ENCODE measurements at places on chromosomes 16 and 17. TPM values are rescaled to one million over a fixed set of nuclear protein-coding genes. Genes with fewer than 3 reads are reported as not detected.

Gene GAS7
- total RNA-seq, result 69.8 TPM

Gene HOXB6
- total RNA-seq, result 4.5 TPM

Gene RNU2-1
- 9,194 TPM for total RNA-seq

Gene CLCN7
- total RNA-seq, result 128 TPM

Gene NOXO1
- total RNA-seq, result not detected

Gene OR2C1
- not detected for total RNA-seq

Gene SLC5A10
- total RNA-seq, result not detected

All from spleen (tissue), 13 donors.